GM19239 (cell line): ENCODE measurements at places on chromosomes 2 and 18.

- no peak for DNase-seq
These were observed 11.3 kb upstream of the DES start for GRCh38 chr2:219406861-219407230.

DNA sequence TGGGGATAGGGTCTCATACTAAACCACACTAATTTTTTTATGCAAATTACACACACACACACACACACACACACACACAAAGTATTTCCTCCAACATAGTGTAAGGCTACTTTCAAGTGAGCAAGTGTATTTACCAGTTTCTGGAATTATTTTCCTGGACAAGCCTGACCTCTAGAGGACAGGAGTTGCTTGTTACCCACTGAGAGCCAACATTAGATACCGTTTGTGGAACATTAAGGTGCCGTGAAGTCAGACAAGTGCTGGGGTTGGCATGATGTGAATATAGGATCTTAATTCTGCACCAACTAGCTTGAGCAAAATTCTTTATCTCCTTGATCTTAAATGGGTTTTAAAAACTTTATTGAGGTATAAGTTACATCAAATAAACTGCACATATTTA lies 39.3 kb upstream of the SERPINB2 start:
- DNase-seq: no peak

DNA sequence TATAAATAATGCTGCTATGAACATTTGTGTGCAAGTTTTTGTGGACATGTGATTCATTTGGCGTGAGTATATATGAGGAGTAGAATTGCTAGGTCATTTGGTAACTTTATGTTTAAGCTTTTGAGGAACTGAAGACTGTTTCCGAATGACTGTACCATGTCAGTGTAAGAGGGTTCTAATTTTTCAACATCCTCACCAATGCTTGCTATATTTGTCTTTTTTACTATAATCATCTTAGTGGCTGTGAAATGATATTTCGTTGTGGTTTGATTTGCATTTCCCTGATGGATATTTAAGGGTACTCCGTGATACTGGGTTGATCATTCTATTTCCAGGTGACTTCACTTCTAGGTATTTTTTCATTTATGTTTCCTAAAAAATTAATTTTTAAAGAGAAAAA lies 241.1 kb downstream of the BCL2 start:
- no peak for DNase-seq

DNA sequence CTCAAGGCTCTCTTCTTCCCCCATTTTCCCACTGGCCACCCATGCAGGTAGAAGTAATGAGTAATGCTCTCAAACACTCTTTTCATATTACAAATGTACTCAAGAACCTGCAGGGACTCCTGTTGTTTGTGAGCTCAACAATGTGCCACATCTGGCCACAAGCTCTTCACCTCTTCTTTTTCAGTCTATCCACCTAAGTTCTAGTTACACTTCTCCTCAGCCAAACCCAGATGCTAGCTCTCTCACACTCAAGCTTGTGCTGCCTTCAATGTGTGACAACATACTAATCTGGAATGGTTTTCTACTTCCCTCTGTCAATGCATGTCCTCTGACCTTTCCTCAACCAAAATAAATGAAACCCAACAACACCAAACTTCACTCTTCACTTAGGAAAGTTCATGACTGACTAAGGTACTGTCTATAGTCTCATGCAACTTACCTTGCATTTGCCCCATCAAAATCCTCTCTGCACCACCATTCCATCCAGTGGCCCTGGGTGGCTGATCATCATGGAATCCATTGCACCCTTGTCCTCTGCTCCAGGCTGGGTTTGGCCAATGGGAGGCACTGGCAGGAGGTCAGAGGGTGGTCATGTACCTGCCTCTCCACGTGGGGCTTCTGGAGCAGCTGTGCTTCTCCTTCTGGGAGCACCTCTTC lies 5.3 kb upstream of the IL18R1 start:
- no peak for DNase-seq

DNA sequence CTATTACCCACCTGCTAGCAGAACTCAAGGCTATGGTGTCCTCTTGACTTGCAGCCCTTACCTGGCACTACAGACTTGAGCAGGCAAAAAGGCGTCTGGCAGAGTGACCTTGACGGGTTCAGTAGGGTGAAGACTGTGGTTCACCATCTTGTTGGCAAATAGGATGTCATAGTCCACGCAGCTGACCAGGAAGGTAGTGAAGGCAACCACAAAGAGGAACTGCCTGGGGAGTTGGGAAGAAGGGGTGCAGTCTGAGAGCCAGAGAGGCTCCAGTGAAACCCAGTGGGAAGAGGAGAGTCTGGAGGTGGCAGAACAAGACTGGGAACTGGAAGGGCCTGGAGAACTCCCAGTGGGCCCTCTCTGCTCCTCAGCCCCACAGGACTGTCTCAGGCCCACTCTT lies 4.1 kb downstream of the ATG9A start:
- DNase-seq: no peak
